ENCODE measurements at places on chromosomes 4 and X.

DNA sequence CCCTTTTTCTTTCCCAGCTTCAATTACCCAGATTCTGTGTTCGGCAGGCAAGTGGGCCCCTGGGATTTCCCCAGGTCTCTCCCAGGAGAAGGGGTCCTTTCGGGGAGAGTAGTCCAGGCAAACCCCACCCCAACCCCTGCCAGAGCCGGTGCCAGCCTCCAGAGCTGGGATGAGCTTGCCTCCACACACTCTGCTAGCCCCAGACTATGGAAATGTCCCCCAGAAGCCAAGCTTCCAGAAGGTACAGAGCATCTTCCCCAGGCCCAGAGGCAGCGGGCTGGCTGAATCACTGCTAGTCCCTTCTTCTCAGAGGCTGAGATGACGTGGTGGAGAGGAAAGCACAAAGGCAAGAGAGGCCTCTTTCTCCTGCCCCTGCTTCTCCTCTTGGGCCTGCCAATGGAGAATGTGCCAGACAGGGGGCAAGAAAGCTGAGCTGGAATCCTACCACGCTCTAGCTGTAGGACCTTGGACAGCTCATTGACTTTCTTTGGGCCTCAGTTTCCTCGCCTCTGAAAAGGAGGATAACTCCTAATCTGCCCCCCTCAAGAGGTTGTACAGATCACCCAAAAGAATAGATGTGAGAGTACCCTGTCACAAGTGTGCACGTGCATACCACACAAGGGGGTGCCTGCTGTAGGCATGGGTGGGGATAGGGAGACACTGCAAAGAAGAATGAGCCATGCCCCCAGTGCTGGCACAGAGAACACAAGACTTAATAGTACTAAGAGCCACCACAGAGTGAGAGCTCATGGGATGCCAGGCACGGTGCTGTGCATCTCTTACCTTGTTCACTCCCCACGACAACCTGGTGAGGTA is 2.1 kb downstream of the SASH3 start:
- DNase-seq: no peak

DNA sequence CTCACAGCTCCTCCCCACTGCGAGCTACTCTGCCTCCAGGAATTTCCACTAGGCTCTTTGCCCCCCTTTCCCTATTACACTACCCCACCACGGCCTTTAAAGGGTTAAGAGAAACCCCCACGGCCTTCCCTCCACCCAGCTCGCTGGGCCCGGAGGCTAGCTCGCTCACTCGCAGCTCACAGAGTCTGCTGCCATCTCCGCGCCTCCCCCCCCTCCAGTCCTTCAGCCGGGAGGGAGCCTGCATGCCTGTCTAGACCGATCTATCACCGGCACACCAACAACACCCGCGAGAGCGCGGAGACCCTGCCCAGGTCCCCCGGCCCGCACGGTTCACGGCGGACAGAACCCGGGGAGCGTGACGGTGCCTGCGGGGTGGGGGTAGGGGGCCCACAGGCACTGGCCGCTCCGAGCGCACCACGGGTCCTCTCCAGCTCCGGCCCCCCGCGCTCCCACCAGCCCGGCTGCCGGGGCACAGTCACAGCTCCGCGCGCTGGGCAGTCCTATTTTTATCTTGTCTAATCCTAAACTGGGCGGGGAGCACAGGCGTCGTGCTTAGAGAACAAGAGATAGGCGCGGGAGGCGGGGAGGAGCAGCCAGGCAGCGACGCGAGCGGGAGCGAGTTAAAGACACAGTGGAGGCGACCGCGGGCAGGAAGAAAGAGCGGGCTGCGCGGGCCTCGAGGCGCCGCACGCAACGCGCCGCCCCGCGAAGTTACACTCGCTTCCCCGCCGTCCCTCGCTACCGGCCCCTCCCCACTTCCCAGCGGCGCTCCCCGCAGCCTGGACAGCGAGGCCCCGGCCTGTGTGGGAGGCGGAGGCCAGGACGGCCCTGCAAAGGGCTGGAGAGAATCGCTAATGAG is 3.5 kb downstream of the BCOR start:
- no peak for DNase-seq

DNA sequence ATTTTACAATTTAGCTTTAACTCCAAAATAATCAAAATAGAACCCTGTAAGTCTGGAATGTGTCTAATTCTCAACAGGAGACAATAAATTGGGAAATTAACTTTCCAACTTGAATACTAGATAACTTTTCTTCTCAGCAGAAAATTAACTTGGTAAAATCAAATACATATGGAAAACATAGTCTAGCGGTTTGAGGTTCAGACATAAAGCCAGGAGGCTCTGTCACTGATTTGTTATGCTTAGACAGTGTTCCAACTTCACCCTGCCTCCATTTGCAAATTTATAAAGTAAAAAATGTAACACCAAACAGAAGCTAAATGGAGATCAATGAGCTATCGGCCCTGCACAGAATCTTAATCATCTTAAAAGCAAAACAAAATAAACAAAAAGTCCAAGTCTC is 46.3 kb downstream of the TBCK start:
- no peak for DNase-seq

DNA sequence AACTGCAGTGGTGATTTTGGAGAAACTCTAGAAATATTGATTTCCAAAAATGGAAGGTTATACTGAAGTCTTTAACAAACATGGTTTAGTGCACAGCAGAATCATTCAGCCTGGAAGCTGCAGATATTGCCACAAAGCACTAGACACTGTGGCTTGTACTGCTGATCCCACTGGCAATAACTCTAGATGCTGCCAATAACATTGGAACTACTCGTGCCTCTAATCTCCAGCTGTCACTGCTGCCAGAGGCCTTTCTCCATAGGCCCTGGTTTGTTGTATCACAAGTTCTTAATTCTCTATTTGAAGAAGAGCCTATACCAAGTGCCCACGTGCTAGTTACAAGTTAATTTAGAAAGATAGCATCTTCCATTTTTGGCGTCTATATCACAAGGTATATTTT is 19.3 kb downstream of the DMP1 start:
- no peak for DNase-seq

- DNase-seq: no peak
Measured at GRCh38 chrX:130987241-130987640, 70.9 kb upstream of the ARHGAP36 start.

DNA sequence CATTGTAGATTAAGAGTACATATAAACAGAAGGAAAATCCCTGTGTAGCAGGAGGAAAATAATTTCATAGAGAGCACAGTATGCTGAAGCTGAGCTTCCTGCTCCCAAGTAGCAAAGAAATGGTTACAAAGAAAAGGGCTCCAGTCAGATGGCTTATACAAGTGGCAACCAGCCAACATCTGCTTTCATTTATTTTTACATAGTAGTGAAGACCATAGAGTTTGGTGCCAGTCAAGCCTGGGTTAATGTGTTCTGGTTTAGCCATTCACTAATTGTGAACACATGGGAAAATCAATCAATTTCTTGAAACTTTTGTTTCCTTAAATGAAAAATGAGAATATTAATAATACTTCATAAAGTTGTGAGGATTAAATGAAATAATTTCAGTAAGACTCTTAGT is 111.3 kb upstream of the ELOVL6 start:
- DNase-seq: no peak

DNA sequence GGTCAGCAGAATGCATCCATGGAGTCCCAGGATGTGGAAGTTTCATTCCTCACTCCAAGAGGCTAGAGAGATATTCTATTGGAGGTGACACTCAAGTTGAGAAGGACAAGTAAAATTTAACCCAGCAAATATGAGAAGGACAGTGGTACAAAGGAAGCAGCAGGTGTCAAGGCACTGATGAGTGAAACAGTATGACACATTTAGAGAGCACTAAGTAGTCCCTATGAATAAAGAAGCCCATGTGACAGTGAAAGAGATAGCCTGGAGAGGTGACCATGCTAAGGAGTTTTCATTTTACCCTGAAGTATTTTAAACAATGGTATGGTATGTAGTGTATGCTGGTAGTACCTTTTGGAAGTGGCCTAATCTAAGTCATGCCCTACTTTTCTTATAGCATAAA is 9.2 kb downstream of the BMX start:
- no peak for DNase-seq

GRCh38 chrX:69189576-69190371 is 24.5 kb upstream of the PJA1 start:
- DNase-seq: no peak

- no peak for DNase-seq
Measured at GRCh38 chr4:177287255-177287654, 22.4 kb upstream of the NEIL3 start.

DNA sequence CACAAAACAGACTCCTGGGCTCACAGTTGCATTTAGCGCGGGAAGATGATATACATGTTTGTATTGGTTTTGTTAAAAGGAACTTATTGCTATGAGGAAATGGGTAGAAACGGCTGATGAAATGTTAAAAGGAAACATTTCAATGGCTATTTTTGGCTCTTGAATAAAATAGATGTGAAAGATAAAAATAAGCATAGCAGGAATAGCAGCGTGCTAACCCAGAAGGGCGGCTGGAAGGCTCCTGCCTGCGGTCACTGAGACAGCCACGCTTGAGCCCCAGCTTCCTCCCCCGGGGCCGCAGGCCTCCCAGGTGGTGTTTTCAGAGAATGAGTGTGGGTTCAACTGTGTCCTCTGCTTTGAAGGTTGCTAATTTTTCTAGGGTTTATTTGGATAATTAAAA is 35.0 kb upstream of the CLCN4 start:
- no peak for DNase-seq

- no peak for DNase-seq
Measured at GRCh38 chr4:81304871-81305270, 89.8 kb upstream of the PRKG2 start.

DNA sequence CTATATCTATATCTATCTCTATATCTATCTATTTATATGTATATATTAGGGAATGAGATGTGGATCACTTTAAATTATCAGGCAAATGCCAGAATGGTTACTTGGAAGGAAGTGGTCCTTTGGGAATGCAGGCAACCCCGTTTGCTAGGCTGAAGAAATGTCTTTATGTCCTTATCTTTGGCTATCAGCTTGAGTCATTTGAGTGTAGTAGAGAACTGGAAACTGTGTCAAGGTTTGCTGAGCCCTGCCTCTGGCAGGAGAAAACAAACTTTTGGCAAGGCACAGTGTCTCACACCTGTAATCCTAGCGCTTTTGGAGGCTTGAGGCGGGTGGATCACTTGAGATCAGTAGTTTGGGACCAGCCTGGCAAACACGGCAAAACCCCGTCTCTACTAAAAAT is 167.3 kb downstream of the ACTRT1 start:
- no peak for DNase-seq

DNA sequence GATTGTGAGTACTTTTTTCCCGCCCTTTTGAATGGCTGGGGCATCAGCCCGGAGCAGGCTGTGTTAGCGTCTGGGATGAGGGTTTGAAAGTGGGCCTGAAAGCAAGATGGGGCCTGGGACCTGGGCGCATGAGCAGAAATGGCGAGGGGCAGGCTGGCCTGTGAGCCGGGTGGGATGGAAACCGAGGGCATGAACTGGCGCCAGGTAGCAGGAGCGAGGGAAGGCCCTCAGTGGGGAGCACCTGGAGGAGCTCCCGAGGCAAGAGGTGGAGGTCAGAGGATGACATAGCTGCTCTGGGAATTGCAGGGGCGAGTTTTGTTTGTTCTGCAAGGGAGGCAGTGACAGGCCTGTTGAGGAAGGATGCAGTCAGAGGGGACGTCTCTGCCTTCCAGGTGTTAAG is 68.6 kb downstream of the RGS12 start:
- DNase-seq: no peak

DNA sequence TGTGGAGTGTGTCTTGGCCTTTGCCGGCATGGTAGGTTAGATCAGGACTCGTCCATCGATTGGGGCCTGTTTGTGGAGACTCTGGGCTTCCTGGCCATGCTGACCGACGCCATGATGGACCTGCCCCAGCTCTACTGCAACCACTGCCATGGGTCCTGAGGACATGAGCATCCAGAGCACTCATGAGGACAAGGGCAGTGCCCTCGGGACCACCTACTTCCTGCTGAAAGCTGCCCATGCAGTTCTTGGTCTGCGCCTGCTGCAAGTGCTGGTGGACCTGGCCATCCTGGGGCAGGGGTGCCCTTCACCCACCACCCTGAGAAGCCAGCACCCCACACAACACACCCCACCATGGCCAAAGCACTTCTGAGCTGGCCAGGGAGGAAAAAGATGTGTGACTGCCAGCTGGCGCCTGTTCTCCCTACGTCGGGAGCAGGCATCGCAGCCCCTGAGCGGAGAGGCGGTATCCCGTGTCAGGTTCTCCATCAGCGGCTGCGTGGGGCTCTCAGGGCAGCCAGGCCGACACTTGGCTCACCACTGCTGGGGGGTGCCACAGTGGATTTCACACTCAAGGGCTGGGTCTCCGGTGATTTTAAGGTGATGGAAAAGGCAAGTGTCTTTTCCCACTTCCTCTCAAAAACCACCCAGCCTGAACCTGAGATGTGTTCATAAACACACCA is 106.4 kb downstream of the SCD5 start:
- no peak for DNase-seq

- no peak for DNase-seq
Measured at GRCh38 chrX:48728653-48729052, 32.1 kb downstream of the SUV39H1 start.

- no peak for DNase-seq
Measured at GRCh38 chrX:113522814-113523213, 682.2 kb upstream of the AMOT start.

DNA sequence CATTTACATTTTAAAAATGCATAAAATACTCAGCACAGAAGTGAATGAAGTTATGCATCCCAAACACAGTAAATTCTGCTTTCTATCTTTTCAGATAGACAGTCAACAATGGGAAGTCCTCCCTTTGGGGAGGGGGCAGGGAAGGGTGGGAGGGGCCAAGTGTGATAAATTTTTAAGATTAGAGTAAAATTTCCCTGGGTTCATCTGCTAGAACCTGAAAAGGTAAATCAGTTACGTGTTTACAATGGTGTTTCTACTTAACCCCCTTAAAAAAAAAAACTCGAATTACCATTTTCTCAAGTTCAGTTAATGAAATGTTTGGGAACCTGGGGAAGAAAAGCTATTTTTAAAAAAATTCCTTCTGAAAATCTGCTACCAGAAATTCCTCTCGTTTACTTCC is 9.1 kb downstream of the PITX2 start:
- no peak for DNase-seq

DNA sequence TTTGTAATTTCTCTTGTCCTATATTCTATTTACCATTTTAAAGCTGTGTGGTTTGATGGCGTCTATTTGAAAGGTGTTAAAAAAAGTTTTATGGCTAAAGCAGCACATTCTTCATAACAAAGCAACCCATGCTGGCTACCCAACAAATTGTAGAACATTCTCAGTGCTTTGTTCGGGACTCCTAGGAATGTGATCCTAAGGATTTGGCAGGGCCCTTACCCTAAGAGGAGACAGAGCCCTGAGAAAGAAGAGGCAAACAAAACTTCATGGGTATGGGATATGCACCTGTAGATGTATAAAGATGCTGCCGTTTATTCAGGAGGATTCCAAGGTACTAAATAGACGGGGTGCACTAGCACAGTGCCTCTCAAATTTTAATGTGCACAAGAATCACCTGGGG is 370.8 kb upstream of the DIPK2B start:
- no peak for DNase-seq

- DNase-seq: no peak
Measured at GRCh38 chrX:70527053-70527452, 82.4 kb downstream of the DLG3 start.
